Activated CD8-positive, alpha-beta memory T cell treated with anti-CD3 and anti-CD28 coated beads for 1 hour (primary cell): ENCODE measurements at places on chromosomes 16 and 17.

- DNase-seq = peak; percentile 50
These were observed 33.2 kb downstream of the CYTH1 start for GRCh38 chr17:78748730-78749317.

GRCh38 chr17:27995554-27995953 lies 46.9 kb upstream of the NLK start:
- no peak for DNase-seq

DNA sequence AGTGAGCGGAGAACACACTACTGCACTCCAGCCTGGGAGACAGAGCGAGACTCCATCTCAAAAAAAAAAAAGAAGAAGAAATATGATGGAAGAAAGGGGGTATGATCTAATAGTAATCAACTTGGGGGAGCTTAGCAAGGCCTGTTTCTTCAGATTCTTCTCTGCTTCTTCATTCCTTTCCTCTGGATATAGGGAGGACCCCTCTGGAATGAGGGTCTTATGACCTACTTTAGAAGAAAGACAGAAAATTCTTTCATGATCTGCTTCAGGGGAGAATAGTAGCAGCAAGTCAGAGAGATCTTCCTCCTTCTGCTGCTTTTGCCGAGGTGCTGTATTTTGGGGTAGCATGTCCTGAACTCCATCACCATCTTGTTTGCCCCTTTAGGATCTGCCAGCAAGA lies 44.9 kb upstream of the ETV4 start:
- no peak for DNase-seq

- no peak for DNase-seq
These were observed 21.6 kb downstream of the VASN start for GRCh38 chr16:4393240-4393600.

DNA sequence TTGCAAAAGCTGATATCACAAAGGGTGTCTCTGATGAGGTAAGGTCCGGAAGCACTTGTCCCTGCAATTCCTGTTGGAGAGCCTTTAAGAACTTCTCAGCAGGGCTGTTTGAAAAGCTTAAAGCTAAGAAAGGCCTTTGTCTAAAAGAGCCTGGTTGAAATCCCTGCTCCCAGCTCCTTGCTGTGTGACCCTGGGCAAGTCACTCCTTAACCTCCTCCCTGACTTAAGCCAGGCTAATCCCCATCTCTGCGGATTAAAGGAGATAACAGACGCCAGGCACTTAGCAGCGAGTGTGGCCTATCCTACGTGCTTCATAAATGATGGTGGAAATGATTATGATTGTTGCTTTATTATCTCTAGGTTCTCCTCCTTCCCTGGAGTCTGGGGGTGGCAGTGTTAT lies 368.0 kb upstream of the RBFOX1 start:
- no peak for DNase-seq

GRCh38 chr16:49464877-49465504 lies 91.4 kb downstream of the C16orf78 start:
- no peak for DNase-seq

DNA sequence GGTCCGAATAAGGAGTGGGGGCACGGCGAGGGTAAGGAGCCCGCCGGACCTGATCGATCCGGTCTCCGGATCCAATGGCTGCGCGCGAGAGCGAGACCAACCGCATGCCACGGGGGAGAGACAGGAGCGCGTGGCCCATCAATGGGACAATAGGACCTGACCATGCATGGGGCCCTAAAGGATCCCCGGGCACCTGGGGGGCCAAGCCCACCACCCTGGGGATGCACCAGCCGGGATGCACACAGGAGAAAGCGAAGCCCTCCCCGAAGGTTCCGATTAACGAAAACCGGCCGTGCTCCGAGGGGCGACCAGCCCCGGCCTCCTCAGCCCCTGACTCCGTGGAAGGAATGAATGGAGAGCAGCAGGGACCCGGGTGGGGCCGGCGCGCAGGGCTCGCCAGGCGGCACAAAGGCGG lies 525 bp downstream of the JPT1 start:
- no peak for DNase-seq

DNA sequence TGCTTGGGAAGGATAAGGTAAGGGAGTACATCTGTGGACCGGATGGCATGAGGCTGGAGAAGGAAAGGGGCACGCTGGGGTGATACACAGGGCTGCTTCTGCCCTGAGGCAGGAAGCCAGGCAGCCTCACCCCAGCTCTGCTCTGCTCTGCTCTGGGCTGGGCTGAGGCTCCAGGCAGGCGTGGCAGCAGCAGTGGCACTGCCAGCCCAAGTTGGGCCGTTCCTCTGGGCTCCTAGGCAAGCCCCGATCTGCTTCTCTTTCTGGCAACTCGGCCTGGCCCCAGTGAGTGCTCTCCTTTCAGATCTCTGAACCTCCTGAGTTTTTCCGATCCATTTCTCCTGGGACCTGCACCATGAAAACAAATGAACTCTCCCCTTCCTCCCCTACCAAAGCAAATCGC lies 44.9 kb downstream of the VAC14 start:
- DNase-seq = no peak

GRCh38 chr16:16015849-16016248 lies 66.4 kb downstream of the ABCC1 start:
- DNase-seq = no peak

DNA sequence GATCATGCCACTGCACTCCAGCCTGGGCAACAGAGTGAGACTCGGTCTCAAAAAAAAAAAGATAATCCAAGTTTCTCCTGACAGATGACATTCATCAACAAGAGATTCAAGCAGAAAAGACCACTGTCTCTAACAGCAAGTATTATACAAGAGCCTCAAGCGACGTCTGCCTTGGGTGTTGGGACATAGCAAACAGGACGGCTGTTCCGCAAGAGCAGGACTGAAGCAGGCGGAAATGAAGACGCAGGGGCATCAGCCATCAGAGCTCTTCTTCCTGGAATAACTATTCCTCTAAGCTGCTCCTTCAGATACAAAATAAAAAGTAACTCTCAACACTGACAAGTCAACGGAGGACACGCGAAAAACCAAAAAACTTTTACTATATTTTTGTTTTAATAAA lies 54.0 kb downstream of the ANKRD11 start:
- no peak for DNase-seq

DNA sequence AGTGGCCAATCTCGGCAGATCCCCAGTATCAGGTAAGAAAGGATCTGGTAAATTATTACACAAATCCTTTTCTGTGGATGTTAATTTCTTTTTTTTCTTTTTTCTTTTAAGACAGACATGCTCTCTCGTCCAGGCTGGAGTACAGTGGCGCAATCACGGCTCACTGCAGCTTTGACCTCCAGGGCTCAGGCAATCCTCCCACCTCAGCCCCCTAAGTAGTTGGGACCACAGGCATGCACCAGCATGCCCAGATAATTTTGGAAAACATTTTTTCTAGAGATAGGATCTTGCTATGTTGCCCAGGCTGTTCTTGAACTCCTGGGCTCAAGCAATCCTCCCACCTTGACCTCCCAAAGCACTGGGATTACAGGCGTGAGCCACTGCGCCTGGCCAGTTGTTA lies 54.0 kb downstream of the GAS7 start:
- DNase-seq = no peak

- no peak for DNase-seq
These were observed 147.4 kb downstream of the ZNF423 start for GRCh38 chr16:49708491-49708890.

DNA sequence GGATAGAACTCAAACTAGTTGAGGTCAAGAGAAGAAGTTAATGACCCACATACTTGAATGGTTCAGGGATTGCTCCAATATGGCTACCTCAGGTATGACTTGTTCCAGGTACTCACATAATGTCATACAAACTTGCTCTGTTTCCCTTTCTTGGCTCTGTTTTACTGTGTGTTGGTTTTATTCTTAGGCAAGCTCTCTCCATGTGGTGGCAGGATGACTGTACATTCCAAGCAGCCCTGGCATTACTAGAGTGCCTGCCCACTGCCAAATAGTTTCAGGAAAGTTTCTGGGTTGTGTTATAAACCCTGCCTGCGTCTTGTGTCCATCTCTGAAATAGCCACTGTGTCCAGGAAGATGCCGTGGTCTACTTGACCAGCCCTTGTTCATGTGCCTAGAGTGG lies 476.8 kb downstream of the SHISA9 start:
- DNase-seq = no peak

- DNase-seq = no peak
These were observed at the start of gene MFAP4 for GRCh38 chr17:19386974-19387920. MFAP4 (minus strand) TSS chr17:19387190; CDS start chr17:19387155, 35 bp downstream.

- DNase-seq = no peak
These were observed 28.6 kb downstream of the DCAKD start for GRCh38 chr17:45022655-45023339.

GRCh38 chr17:73093286-73093685 lies 798 bp upstream of the SLC39A11 start:
- no peak for DNase-seq

DNA sequence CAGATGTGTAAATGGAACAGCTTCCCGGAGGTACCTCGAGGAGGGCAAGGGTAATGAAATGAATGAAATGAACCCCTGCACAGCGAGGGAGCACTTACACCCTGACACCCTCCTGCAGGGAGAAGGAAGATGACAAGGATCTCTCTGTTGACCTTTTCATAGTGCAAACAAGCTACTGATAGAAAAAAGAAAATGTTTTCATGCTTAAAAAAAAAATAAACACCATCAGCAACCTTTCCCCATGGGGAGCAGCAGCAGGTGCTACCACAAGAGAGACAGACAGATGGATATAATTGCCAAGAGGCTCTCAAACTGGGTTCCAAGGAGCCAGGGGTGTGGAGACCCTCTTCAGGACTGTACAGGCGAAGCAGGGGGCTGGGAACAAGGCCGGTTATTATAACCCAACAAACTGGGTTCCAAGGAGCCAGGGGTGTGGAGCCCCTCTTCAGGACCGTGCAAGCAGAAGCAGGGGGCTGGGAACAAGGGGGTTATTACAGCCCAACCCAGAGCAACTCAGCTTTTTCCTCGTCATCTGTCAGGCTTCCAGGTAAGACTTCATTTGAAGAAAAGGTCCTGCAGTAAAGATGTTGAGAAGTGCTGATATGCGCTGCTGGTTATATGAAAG lies 718 bp upstream of the RPH3AL start:
- no peak for DNase-seq

DNA sequence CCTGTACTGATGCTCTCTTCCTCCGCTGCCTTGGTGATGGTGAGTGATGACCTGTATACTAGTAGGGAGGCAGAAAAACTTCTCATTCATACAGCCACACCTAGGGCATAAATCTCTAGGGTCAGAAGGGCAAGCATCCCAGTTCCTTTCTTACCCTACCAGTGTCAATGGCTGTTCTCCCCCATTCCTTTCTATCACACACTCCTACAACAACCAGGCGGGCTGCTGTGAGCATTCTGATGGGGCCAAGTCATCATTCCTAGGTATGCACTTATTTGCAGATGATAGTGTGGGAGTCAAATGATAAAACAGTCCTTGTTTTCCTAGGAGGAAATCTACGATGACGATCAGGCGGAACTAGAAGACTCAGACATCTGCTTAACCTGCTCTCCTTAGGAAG lies 14.0 kb upstream of the SLC6A4 start:
- no peak for DNase-seq

DNA sequence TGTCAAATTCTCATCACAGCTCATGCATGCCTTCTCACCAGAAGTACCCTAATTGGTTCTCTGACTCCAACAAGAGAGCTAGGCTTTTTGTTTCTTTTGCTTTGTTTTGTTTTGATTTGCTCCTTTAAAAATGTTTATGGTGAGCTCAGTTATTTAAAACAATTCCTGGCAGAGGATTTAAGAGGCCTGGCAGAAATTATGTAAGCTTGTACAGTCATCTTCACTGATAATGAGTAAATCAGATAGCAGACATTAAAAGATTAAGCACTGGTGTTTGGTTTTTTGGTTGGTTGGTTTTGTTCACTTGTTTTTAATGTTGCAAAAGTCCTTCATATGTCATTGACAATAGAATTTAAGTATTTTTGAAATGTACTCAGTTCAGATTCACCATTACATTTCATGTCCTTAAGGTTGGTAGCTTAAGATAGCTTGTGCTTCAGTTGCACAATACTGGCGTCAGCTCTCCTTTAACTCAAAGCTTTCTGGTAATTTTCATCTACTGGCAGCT lies 378.9 kb downstream of the CDH13 start:
- DNase-seq = no peak

GRCh38 chr17:52157603-52158449 lies 688 bp downstream of the CA10 start:
- no peak for DNase-seq

GRCh38 chr17:78144147-78144719 lies 2.0 kb upstream of the C17orf99 start:
- no peak for DNase-seq

DNA sequence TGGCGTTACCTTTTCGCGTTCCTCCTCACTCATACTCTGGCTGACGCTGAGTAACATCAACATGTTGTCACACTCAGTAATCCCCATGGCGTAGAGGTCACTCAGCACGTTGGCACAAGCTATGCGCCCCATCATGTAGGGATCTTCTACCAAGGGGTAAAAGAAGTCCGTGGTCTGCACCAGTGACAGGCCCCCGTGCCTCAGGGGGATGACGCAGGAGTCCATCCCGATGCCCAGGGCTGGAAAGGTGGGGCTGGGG lies 596 bp downstream of the SEPHS2 start:
- no peak for DNase-seq

DNA sequence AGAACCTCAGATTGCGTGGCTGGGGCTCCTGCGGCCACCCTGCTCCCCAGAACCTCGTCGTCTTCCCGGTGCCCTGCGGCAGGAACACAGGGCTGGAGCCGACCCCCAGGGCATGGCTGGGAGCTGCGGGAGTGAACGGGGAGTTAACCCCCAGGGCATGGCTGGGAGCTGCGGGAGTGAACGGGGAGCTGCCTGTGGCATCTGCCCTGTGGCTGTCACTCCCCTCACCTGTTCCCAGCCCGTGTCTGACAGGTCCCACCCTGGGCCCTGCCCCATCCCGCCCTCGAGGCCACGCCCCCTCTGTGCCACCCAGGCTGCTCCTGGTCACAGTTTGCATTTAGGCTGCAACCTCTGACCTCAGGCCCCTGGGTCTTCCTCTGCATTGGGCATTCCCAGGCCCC lies 39.4 kb upstream of the ACSF3 start:
- no peak for DNase-seq

- no peak for DNase-seq
These were observed 19.3 kb downstream of the DBNDD1 start for GRCh38 chr16:89999831-90000574.

DNA sequence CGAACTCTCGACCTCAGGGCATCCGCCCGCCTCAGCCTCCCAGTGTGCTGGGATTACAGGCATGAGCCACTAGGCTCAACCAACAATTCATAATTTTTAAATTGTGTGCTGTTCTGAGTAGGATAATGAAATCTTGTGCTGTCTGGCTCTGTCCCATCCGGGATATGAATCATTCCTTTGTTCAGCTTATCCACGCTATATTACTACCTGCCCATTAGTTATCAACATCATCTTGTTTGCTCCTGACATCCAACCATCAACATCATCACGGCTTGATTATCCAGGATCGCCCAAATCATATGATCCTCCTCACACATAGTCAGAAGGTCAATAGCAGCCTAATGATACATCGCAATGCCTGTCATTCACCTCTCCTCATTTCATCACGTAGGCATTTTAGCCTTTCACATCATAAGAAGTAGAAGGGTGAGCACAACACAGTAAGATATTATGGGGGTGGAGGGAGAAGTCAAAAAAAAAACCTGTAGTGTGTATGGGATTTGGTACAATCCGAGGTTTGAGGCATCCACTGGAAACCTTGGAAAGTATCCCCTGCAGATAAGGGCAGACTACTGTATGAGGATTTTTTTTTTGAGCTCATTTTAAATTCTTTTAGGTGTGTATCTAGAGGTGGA lies 77.0 kb upstream of the SIAH1 start:
- no peak for DNase-seq
